ENCODE measurements at places on chromosomes 1 and 21.

DNA sequence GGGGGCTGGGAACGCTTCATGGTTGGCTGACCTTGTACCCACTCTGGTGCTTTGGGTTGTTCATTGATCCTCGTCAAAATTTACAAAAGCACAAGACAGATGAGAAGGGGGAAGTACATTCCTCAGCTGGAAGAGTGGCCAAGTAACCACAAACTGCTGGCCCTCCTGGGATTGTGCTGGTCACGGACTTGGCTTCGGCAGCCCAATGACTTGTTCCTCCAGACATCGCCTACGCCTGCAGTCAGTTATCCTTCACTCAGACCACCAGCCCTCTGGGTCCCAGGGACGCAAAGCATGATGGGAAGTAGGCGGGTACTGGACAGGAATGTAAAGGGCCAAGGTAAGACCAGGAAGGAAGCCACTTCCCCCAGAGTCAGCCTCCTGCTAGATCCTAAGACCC, 53.1 kb downstream of the LMX1A start:
- DNase-seq = peak; percentile 87

- no peak for DNase-seq
Measured at GRCh38 chr1:41547781-41548560, 63.5 kb upstream of the EDN2 start.

DNA sequence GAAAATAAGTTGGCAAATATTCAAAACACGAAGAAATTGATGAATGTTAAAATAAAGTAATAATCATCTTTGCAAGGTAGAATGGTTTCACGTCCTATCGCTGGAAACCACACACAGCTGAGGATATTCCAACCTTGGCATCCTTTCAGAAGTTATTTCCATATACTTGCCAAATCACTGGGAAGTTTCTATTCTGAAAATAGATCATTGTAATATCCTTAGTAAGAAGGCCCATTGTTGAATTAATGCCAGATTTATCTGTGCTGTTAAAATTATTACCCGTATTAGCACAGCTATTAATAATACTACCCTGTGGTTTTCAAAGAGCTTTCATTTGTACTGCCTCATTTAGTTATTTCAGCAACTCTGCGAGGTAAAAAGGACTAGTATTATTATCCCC, 81.1 kb downstream of the OLFM3 start:
- no peak for DNase-seq

DNA sequence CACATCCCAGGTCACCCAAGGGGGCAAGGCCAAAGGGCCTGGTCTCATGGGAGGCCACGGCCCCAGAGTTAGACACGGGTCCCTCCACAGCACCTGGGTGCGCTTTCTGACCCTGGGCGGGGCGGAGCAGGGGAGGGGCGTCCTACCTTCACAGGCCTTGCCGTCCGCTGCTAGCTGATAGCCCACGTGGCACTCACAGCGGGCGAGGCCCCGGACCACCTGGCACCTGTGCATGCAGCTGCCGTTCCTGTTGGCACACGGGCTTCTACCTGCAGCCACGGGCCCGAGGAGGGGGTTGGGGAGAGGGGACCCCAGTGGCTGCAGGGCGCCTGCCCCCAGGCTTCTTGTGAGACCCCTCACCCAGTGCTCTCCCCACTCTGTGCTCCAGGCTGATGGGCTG, 59.9 kb downstream of the ARHGEF16 start:
- no peak for DNase-seq

DNA sequence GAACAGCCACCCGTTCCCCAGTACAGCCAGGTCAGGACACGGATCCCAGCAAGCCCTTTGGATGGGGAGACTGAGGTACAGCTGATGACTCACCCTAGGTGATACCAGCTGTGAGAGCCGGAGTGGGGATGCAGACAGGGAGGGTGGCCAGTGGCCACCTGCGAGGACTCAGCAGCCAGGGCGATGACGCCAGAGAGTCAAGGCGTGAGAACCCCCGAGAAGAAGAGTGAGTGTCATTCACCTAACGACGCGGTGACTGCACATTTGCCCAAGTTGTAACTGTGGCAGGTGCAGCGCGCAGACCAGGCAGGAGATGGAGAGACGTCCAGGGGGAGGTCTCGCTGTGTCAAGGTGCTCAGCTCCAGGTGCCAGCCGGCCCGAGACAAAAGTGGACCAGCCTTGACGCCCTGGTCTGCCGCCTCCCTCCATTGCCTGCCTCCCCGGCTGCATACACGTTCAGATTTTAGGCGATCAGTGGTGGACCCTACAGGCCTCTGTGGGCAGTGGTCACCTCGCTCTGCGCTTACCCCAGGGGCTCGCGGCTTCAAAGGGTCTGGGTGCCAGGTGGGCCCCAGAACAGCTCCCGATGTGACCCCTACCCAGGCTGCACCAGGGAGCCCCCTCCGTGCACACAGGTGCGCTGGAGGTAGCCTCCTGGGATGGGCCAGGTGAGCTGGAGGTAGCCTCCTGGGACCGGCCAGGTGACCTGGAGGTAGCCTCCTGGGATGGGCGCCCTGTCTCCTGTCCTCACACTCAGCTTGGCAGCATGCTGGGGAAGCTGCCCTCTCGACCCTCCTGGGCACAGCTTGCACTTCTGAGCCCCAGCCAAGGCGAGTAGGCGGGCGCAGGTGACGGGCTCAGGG, 11.9 kb downstream of the LRRC3 start:
- DNase-seq = no peak

DNA sequence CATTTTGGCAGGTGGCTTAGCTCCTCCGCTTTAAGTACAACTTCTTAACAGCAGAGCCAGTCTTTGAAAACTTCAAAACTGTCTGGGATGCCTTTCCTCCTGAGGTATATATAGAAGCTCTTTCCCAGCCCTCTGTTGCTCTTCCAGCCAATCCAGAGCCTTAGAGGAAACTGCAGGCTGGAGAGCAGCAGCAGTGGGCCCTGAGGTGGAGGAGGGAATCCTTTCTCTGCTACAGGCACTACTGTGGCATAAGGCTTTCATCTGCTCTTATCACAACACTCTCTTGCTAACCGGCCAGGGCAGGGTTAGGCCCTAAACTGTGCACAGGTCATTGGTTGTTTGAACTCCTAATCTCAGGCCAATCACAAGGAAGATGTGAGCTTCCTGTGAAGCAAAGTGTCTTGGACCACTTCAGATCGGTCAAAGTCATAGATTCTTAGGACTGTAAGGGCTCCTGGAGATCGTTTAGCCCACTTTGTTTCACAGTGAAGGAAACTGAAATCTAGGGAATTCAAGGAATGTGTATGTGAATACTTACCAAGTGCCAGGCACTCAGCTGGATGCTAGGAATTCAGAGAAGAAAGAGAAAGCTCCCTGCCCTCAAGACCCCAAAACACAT, at the start of gene RGS5:
RGS5 (minus strand) TSS at position 84 of the 619 bp plus-strand sequence; CDS start at position 3, 81 bp downstream.
- DNase-seq = no peak

Measured in MG63 (cell line).